Stimulated activated naive CD4-positive, alpha-beta T cell (primary cell): ENCODE measurements at places on chromosomes 12 and 14.

DNA sequence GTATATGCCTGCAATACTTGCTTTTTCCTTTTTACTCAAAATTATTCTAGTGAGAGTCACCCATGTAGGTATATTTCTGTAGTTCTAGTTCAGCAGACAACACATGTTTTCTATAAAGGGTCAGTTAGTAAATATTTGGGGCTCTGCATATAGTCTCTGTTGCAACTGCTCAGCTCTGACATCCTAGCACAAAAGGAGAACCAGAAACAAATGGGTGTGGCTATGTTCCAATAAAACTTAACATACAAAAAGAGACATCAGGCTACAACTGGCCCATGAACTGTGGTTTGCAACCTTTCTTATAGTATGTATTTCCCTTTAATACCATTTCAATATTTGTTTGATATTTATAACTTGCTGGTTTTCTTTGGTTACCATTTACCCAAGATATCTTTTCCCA, 11.9 kb downstream of the NT5DC3 start:
- no peak for DNase-seq

DNA sequence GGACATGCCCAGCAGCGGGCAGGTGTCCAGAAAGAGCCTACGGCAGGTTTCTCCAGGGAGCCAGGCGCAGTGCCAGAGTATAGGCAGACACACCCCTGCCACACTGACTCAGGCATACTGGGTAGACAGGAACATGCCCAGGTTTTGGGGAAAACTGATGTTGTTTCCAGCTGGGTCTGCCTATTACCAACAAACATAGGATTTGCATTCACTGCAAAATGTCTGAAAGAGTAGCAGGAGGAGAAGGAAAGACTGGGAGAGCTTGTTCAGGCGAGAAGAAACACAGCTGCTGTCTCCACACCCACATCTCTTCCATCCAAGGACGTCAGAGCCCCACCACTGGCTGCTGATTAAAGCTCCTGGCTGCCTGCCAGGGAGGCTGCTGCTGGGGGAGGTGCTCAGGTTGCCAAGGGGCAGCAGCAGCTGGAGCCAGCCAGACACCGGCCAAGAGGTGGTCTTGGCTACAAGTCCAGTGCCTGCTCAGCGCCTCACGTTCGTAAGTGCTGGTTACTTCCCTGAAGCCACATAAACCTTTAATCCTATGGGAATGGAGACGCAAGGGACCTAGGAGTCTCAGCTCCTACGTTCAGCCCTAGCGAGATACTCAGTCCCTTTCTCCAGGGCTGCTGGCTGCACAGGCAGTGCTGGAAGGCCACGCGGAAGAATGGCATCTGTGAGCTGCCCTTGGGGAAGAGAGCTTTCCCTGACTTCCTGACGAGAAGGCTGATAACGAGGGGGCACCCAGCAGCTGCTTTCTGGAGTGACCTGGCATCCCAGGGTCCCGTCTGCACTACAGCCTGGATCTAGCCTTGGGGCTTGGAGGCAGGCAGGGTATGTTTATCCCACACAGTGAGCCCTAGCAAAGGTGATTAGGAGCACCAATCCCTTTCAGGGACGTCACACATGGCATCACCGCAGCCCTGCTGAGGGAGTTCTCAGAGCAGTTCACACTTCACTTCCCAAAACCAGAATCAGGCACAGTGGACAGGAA, 58.1 kb downstream of the PLEKHG3 start:
- DNase-seq = no peak

DNA sequence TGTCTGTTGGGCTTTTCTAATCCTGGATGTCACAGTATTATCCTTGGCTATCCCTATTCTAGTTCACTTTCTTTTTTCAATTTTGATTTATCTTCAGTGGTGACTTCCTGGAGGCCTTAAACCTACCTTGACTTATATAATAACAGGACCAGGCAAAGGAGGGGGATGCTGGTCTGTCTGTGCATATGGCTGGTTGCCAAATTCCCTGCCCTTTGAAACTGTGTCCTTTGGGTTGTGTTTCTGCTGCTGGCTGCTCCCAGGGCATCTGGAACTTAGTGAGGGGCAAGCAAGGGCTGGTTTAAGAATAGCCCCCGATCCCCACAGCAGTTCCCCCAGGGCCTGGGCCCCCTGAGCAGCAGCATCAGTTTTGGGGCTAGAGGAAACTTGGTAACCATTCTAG, 96.0 kb upstream of the MAX start:
- no peak for DNase-seq

DNA sequence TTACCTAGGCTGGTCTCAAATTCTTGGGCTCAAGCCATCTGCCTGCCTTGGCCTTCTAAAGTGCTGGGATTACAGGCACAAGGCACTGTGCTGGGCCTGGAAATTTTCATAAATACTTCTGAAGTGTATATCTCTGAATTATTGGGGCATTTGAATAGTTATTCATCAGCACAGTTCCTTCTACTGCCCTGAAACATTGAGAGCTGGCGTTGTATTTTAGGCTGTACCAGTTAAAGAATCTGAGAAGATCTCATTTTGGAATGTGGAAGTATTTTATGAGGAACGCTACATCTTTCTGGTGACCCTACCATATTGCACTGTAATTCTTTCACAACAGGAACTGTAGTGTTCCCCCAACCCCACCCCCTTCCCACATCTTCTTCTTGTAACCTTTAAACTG, 349.0 kb upstream of the RGS6 start:
- DNase-seq = no peak
